ENCODE measurements at places on chromosomes 12 and 14.

GRCh38 chr14:97276573-97276972 lies 479.4 kb downstream of the VRK1 start:
- DNase-seq: no peak

DNA sequence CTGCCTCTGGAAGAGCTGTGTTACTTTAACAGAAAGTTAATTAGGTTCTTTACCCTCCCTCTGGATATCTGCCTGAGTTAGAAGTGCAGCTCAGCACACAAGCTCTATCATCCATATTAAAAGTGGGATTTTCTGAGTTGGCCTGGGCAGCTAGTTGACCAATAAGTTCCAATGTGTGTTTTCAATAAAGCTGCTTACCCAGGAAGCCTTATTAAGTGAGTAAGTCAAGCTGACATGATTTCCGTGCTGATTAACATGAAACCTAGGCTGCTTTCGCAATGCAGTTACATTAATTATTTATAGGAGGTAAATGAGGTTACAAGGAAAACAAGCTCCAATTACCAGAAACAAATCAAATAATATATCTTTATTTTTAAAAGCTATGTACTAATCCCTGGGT lies 4.8 kb downstream of the NEUROD4 start:
- DNase-seq: no peak

DNA sequence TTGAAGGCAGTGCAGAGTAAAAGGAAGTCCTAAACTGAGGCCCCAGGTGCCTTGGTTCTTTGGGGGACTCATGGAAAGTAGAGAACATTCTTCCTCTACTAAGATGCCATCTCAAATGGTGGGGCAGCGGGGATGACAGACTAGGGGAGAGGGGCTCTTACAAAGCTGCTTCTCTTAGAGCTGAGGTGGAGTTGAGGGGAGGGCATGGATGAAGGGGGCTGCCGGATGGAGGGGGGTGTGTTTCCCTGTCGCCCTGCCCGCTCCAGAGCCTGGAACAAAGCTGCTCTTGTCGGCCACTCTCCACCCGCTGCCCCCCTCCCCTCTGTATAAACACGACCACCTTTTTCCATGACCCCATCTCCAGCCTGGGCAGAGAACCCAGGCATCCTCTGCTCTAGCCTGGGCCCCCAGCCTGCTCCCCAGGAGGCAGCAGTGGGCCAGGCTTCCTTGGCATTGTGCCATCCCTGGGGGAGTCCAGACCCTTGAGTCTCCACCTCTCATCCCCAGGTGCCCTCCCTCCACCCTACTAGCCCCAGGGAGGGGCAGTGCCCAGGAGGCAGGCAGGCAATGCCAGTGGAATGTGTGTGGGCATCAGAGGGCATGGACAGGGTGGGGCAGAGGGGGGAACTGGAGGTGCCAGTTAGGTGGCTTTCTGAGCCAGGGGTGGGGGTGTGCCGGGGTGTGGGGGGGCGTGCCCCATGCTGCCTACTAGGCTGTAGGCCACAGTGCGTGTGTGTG lies 1.7 kb downstream of the RARG start:
- DNase-seq: no peak

DNA sequence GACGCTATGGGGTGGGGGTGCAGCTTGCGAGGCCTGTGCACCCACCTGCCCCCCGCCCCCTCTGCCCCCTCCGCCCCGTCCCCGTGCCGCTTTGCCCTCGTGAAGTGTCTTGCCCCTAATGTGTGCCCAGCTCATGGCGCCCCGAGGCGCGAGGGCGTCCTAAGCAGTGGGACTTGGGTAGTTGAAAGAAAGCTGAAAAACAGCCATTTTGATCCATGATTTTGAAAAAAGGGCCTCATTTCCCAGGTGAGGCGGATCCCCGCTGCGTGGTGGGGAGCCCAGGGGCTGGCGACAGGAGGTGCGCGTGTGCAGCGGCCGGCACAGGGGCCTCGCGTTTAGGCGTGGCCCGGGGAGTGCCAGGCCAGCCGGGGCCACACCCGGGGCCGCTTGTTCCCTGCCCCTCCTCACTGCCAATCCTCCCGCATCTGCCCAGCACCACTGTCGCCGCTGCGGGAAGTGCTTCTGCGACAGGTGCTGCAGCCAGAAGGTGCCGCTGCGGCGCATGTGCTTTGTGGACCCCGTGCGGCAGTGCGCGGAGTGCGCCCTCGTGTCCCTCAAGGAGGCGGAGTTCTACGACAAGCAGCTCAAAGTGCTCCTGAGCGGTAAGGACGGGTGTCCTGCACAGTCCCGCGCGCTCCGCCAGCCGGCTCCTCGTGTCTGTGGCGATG lies 11.8 kb downstream of the ZFYVE21 start:
- DNase-seq: no peak

GRCh38 chr14:88232771-88233170 lies 90.3 kb downstream of the KCNK10 start:
- no peak for DNase-seq

GRCh38 chr14:23319746-23320583 lies 1.3 kb upstream of the PABPN1 start:
- DNase-seq: no peak

DNA sequence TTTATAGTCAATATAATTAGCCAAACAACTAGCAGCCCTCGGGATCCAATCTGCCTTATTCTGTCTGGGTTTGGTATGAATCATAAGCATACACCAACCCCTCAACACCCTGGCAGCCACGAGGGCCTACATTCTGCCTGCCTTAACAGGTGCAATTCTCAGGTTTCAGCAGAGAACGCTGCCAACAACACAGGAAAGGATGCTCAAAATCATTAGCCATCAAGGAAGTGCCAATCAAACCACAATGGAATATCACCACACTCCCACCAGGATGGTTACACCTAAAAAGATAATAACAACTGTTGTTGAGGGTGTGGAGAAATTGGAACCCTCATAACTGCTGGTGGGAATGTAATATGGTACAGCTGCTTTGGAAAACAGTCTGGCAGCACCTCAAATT lies 122.8 kb downstream of the TTC7B start:
- no peak for DNase-seq

- DNase-seq: no peak
Observed at GRCh38 chr12:30624009-30624408, 71.7 kb downstream of the IPO8 start.

GRCh38 chr12:65364046-65364445 lies 85.6 kb downstream of the MSRB3 start:
- no peak for DNase-seq

DNA sequence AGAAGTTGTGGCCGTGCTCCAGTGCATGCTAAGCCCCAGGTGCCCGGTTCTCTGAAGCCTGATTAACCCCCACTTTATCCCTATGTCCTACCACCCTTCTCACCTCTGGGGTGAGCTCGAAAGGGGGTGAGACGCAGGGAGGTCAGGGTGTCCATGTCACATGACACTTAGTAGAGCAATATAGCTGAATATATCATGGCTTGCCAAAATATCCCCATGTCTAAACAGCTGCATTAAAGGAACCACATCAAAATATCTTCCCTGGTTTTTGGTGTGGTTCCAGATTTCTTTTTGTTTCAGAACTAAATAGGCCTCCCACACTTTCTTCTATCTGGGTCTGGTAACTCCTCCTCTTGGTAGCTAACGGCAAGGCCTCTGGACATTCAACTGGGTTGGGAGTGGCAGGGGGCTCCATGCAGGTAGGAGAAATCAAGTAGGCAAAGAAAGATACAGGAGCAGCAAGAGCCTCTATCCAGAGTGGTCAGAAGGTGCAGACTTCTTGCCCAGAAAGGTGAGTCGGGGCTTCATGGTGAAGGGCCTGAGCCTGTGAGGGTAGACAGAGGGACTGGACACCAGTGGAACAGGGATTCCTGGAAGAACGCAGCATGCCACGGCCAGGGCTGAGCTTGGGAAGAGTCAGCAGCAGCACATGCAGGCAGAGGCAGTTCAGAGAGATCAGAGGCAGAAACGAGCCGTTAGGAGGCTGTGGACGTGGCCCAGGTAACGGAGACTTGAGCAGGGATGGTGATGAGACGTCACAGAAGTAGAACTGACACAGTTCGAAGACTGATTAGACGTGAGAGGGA lies 202.8 kb upstream of the DIO3 start:
- no peak for DNase-seq

- DNase-seq: no peak
Observed at GRCh38 chr12:109605016-109605415, 31.4 kb downstream of the MVK start.

- DNase-seq: no peak
Observed at GRCh38 chr12:26271889-26272492, 76.6 kb downstream of the SSPN start.

GRCh38 chr12:132030367-132031038 lies 80.8 kb downstream of the EP400 start:
- DNase-seq: no peak

- DNase-seq: no peak
Observed at GRCh38 chr12:122651520-122652224, 51.5 kb downstream of the HCAR2 start.

DNA sequence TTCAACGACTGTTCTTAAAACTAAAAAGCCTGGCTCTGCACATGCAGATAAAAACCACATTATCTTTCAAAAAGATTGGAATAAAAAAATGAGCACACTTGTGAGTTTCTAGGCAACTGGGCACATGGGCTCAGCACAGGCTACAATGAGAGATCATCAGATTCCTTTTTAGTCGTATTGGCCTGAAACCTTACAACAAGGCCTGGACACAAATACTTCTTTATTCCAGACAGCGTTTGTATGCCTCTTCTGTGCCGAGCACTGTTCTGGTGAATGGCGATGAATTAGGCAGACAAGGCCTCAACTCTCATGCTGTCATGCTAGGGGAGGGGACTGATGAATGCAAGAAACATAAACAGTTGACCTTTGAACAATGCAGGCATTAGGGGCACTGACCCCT lies 463.0 kb downstream of the AACS start:
- no peak for DNase-seq

All from left lobe of liver (tissue), 2 donors.